ENCODE measurements at places on chromosomes 13 and 19.
A peak's percentile ranks its signal among the peaks of the same experiment; 100 is the strongest.

GRCh38 chr13:73138276-73138637 is 79.5 kb downstream of the KLF5 start:
- DNase-seq: no peak

DNA sequence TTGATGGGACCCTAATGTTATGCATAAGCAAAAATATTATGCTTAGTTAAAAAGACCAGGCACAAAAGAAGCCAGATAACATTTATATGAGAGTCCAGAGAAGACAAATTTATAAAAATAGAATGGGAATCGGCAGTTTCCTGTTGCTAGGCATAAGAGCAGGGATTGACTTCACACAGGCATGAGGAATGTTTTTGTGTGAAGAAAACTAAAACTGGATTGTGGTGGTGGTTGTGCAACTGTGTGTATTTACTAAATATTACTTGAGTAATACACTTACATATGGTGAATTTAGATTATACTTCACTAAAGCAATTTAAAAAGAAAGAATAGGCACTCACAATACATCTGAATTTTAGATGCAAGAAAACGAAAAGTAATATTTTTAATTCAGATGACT is 108.3 kb downstream of the SLITRK1 start:
- DNase-seq: no peak

DNA sequence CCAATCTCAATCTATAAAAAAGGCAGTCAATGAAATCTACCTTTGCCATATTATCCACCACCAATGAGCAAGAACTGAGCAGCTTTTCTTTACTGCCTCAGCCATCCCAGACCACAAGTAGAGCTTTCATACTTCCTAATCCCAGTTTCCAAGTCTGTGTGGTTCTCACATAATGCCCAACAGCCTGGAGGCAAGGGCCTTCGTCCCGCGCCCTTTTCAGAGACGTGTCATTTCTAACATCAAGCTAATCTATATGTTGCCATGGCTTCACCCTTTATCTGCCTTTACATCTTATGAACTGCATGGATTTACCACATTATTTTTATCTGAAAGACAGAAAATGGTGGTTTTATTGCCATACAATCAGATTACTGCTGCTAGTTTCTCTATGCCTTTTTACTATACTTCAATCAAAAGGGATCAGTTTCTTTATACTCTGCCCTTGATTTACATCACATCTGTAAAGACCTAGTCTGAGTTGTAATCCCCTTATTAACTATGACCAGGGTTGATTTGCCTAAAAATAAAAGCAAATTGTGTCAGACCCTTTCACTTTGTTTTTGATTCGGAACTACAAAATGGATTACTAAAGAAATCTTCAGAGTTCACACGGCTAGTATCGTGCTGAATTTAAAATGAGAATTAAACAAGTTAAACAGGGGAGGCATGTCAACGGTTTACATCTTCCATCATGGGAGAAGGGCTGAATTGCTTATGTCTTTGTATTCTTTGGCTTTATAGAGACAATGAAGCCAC is 5.9 kb downstream of the EFNB2 start:
- DNase-seq: no peak

GRCh38 chr13:72643311-72643989 is 84.0 kb downstream of the MZT1 start:
- DNase-seq: peak; percentile 60

- DNase-seq: no peak
Measured at GRCh38 chr13:24276861-24277260, 32.5 kb upstream of the C1QTNF9 start.

DNA sequence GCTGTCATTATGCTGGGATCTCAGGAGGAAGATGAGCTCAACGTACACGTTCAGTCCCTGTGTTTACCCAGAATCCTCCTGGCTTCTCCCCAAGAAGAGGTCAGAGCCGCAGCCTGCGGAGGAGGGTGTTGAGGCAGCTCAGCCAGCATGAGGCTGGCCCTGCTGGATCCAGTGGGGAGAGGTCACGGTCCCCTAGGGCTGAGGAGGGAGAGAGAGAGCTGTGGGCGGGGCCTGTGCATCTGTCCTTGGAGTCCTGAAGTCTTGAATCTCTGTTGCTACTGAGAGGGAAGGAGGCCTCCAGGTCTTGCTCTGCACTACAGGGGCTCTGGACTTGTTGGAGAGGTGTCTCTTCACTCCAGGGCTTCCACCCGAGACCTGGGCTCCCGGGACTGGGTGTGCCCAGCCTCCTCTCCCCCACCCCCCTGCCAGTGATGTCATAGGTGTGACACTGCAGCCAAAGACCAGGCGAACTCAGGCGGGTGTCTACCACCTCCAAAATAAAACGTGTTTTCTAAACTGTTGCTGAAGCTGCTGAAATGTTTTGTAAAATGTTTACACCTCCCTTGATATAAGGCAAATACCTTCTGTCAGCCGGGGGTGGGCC is 77.9 kb upstream of the KCTD15 start:
- no peak for DNase-seq

DNA sequence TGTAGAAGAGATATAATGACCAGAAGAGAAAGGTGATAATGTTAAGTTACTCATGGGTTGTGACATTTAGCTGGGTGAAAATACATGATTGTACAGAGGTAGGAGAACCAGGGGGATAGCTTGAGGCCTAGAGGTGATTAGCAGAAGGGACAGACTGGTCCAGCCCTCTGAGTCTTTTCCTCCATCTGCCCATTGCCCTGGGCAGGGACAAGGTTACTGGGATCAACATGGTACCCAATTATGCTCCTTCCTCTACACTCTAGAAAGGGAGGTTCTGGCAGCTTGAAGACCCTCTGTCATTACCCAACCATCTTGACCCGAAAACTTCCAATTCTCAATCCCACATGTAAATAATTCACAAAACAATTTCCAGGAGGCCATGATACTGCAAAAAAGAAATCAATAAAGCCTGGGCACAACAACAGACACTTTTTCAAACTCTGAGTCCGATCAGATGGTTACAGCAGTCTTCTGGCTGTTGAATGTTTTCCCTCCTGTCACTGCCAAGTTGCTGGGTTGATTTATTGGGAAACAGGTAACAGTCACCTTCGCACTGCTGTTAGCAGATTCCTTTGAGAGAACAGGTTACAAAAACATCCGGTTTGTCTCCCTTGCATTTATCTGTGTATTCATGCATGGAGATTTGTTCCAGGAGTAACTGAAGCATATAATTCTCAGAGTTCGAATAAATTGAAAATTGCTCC is 239.1 kb upstream of the HTR2A start:
- no peak for DNase-seq

- DNase-seq: no peak
Measured at GRCh38 chr19:48451624-48452023, 3.8 kb upstream of the KCNJ14 start.

DNA sequence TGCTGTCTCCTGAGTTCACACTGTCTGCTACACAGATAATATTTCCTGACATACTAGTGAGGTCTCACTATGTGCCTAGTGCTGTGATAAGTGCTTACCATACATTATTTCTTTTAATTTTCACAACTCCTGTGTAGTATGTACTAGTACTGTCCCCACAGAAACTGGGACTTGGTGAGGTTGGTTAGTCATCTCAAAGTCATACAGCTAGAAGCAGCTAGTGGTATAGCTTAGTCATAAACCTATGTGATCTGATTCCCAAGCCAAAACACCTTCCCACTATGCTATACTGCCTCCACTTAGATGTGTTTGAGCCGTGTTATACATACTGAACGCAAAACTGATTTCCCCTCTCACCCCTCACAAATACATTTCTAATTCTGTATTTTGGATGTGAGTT is 10.5 kb downstream of the MTMR6 start:
- DNase-seq: peak; percentile 69

DNA sequence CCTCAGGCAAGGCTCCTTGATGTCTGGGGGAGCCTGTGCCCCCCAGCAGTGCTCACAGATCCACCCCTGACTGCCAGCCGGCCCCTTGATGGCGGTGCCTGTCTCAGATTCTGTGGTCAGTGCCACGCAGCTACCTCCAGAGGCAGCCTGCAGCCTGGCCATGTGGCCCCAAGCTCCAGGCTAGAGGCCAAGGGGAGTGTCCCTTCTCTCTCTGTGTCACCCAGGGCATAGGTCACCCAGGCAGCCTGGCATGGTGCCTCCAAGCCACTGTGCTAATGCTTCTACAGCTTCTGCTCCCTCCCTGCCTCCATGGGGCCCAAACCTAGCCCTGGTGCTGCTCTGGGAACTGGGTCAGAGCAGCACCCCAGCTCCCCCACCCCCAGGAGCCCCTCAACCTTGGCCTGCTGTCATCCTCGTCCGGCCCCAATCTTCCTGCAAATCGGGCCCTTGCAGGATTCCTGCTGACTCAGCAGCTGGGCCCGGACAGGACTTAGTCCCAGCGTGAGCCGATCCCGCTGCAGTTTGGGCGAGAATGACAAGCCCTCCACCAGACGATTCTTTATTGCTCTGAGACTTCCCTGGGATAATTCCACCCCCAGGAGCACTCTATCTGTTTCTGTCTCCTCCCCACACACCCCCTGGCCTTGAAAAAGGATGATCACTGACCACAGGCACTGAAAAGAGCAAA is 2.8 kb upstream of the ARL11 start:
- no peak for DNase-seq

DNA sequence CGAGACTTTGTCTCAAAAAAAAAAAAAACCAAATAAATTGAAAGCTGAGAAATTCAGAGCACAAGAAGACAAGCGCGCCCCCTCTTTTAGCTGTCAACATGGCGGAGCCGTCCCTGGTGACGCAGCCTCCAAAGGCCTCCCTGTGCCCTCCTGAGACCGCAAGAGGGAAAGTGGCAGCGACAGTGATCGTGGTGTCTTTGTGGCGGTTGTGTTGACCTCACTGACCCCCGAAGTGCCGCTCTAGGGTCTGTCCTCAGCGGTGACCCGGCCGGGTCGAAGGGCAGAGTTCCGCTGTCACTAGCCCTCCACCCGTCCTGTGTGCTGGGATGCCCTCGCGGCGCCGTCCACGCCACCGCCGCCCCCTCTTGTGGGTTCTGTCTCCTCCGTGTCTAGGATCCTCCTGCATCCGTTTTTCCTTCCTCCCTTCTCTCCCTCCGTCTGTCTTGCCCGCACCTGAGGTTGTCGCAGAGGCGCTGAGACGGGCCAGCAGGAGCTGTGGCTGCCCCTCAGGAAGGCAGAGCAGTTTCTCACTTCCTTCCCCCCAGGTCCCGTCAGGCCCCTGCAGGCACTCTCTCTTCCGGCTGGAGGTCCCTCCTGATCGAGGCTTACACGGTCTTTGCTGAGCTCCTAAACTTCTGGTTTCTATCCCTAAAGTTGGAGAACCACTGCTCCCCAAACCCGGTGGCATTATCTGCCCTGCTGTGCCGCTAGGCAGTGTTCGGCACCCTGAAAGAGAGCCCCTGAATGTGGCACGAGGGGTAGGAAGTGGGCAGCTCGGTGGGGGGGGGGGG is 7.2 kb downstream of the UHRF1 start:
- peak; percentile 42 for DNase-seq

- DNase-seq: peak; percentile 13
Measured at GRCh38 chr13:78299832-78300623, 303.3 kb downstream of the POU4F1 start.

DNA sequence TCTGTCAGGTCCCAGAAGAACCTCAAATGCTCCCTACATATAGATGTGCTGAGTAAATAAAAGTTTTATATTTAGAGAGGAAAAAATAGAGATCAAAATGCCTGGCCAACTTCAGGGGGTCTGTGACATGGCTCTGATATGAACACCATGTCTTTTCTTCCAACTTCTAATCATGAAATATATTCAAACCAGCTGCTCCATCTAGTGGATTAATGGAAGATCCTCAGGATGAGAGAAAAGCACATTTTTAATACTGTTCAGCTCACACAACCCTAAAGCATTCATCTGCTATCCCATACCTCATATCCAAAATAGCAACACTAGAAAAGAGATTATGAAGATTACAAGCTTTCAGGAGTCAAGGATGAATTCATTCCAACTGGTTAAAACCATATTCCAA is 56.0 kb upstream of the DOCK9 start:
- peak; percentile 29 for DNase-seq

GRCh38 chr19:5826531-5827341 is 12.8 kb downstream of the FUT6 start:
- DNase-seq: no peak

DNA sequence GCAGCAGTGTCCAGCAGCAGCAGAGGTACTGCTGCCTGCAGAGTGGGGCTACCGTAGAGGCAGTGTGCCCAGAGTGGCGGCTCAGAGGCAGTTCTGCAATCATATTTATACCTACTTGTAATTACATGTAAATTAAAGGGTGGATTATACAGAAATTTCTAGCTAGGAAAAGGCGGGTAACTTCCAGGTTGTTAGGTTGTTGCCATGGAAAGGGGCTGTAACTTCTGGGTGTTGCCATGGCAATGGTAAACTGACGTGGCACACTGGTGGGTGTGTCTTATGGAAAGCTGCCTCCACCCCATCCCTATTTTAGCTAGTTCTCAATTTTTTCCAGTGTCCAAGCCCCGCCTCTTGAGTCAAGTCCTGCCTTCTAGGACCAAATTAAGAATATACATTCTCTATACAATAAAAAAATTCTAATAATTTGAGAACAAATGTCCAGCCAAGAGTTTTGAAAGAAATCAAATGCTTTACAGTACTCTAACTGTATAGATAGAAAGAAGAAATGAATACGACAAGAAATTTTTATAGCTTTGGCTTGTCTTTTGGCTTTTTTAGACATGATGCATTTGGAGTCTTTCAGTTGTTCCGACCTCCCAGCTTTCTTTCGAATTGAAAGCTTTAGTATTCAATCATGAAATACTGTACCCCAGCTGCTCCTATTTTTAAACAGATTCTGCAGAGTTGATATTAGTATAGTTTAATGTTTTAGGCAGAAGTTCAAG is 816.6 kb downstream of the DIAPH3 start:
- no peak for DNase-seq

- peak; percentile 88 for DNase-seq
Measured at GRCh38 chr19:1279782-1280341, 4.5 kb downstream of the FAM174C start.

GRCh38 chr13:48798180-48798579 is 144.5 kb downstream of the CYSLTR2 start:
- no peak for DNase-seq

DNA sequence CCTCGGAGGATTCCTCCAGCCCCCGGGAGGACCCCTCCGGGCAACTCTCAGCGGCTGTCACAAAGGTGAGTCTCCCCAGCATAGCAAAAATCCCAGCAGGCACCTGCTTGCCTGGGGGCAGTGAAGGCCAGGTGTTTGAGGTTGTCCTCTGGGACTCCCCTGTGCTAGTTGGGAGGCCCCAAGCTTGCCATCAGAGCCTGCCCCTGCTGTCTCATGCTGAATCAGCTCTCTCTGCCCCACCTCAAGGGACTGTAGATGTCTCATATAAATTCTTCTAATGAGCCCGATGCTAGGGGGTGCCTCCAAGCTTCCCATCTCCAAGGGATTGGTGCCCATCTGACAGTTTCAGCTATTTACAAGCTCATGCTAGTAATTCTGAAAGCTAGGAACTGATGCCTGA is 53.6 kb downstream of the NWD1 start:
- no peak for DNase-seq

- no peak for DNase-seq
Measured at GRCh38 chr13:25860265-25860664, 191.6 kb downstream of the SHISA2 start.

- DNase-seq: peak; percentile 73
Measured at GRCh38 chr19:46000491-46001246, 5.4 kb downstream of the CCDC61 start.

DNA sequence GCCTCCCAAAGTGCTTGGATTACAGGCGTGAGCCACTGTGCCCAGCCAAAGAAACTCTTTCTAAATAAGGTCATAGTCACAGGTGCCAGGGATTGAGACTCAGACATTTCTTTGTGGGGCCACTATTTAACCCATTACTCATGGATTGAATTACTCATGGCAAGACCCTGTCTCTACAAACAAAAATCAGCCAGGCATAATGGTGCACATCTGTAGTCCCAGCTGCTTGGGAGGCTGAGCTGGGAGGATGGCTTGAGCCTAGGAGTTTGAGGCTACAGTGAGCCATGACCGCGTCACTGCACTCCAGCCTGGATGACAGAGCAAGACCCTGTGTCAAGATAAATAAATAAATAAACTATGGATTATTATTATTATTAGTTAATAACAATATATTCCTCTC is 3.6 kb upstream of the KLF2 start:
- no peak for DNase-seq
